ENCODE measurements at places on chromosomes 7 and 10. TPM values are rescaled to one million over a fixed set of nuclear protein-coding genes. Genes with fewer than 3 reads are reported as not detected.

DNA sequence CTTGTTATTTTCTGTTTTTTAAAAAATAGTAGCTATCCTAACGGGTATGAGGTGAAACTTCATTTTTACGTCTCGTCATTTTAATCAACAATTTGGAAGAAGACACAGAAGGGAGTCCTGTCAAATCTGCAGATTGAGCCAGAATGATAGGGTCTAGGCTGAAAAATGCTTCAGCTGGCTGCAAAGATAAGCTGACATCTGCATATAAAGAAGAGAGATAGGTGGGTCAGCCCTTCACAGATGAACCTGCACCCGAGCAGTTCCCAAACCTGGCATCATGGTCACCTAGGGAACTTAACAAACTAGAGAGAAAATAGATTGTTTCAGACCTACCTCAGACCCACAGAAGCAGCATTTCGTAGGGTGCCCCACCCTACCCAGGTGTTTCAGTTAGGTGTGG is 35.2 kb upstream of the BMPR1A start:
- no peak for DNase-seq

Gene TDRD1
- not detected for total RNA-seq

Gene LBX1
- total RNA-seq, result not detected

DNA sequence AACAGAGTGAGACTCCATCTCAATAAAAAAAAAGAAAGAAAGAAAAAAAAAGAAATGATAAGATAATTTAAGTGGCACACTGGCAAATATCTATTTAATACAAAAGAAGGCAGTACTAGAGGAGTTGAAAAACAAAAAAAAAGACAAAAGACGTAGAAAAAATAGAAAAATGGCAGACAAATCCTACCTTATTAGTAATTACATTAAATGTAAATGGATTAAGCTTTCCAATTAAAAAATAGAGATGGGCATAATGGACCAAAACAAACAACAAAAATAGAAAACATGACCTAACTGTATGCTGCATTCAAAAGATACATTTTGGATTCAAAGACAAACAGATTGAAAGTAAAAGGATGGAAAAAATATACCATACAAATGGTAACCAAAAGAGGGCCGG is 5.3 kb upstream of the PARP12 start:
- no peak for DNase-seq
